MCF 10A (cell line): ENCODE measurements at places on chromosomes 1 and 21. TPM values are rescaled to one million over a fixed set of nuclear protein-coding genes. Genes with fewer than 3 reads are reported as not detected.

- no peak for DNase-seq
These were observed 36.0 kb downstream of the NUAK2 start for GRCh38 chr1:205285381-205286101.

- peak; percentile 14 for DNase-seq
These were observed 299.3 kb downstream of the TBX15 start for GRCh38 chr1:118688891-118689290.

GRCh38 chr1:201169971-201170532 lies 15.8 kb upstream of the TMEM9 start:
- no peak for DNase-seq

DNA sequence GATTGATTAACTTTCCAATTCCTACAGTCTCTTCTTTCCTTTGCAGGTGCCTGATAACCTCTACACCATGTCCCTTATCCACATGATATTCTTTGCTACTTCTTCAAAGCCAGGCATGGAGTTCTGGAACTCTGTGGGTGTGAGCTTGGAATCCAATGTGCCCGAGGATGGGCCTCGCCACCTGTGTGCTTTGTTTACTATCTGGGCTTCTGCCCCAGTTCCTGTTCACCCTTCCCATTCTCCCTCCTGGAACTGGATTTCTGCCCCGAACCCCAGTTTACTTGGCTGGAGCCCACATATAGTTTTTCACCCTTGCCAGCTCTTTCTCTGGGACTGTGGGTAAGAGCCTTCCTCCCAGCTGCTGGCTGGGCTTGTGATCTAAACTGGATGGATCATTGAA lies 75.2 kb upstream of the AK4 start:
- DNase-seq, result no peak

GRCh38 chr1:26557008-26557407 lies 27.4 kb downstream of the RPS6KA1 start:
- DNase-seq, result no peak

DNA sequence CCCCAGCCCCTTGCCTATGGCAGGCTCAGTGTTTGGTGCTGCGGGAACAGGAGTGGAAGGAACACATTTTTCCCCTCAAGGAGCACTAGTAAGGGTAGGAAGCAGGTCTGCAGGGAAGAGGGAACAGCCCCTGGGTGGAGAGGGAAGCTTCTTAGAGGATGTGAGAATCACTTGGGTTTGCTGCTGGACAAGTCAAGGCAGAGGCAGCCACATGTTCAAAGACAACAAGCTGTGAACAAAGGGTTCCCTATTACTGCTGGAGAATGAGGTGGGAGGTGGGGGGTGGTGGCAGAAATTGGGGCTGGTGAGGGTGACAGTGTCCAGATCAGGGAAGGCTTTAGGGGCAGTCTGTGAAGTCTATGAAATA lies 24.8 kb upstream of the CITED4 start:
- DNase-seq, result no peak

The LHX8 gene
- total RNA-seq, result not detected in 2 replicates

The CDA gene
- total RNA-seq, result not detected in 2 replicates

The NUF2 gene
- total RNA-seq, result 14.7 and 23.8 TPM in 2 replicates

The RAB3B gene
- total RNA-seq, result 0.02 and 0.05 TPM in 2 replicates
